Kidney capillary endothelial cell (primary cell): ENCODE measurements at places on chromosomes 6 and 20.
A peak's percentile ranks its signal among the peaks of the same experiment; 100 is the strongest.

DNA sequence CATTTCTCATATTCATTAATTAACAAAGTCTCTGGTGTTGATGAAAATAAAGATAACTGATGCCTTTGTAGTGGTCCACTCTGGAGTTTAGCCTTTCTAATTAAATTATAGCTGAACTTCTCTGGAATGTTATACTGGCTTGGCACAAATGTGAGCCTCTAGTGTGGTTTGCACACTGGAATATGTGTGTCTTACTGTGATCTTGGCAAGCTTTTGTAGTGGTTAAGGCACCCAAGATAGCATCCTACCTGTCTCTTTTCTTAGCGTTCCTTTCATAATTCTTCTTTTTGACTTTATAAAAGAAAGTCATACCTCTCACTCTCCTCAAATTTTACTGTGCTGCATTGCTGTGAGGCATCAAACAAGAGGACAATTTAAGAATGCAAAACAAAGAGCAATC, 107.4 kb downstream of the UTRN start:
- DNase-seq = no peak

GRCh38 chr6:134590449-134590848, 272.5 kb upstream of the SGK1 start:
- DNase-seq = no peak

- no peak for DNase-seq
Observed at GRCh38 chr6:10310826-10311225, 104.0 kb downstream of the TFAP2A start.

DNA sequence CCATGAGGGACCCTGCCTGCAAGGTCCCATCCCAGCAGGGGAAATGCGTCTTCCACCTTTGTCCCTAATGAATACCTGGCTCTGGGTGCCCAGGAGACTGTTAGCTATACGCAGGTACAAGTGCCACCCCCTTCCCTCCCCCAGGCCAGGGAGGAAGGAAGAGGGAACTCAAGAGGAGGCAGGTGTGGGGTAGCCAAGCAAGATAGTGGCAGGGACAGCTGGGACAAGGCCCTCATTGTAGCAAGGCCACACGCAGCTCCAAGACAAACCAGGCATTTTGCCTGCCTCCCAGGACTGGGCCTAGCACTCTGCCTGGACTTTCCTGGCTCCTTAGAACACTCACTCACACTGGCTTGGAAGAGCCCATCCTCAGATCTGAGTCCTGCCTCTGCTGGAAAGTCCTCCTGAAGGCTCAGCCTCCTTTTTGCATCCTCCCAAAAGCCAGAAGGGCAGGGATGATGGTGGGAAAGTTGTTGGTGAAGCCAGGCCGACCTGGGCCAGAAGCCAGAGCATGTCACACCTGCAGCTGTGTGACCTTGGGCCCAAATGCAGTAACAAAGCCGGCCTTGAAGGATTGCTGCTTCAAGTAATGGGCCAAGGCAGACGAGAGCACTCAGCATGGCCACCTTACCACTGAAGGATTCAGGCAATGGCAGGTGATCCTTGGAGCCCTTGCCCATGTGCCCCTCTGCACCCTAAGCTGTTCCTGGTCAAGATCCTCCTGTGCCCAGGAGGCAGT, 27.7 kb downstream of the SNPH start:
- no peak for DNase-seq

- DNase-seq = no peak
Observed at GRCh38 chr6:48169635-48170034, 58.6 kb upstream of the PTCHD4 start.

DNA sequence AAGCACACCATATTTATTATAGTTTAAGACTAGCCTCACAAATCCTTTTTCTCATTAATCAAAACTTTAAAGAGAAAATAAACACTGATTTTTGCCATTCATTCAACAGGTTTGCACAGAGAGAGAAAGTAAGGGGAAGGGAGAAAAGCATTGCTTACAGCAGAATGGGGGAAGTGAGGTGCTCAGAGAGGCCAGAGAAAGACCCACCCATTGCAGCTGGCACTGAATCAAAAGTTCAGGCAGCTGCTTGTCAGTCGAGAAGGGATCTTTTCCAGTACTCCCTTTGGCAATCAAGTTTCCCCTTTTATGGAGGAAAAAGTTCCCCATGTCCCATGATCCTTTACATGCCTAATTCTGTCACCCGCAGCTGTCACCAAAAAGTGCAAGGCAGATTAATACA, 8.0 kb upstream of the CRISP2 start:
- DNase-seq = no peak

- DNase-seq = no peak
Observed at GRCh38 chr6:100613656-100614055, 148.9 kb upstream of the SIM1 start.

- DNase-seq = no peak
Observed at GRCh38 chr6:119781365-119781764, 431.8 kb upstream of the MAN1A1 start.

- DNase-seq = no peak
Observed at GRCh38 chr6:7058250-7058923, 49.4 kb upstream of the RREB1 start.

- peak; percentile 27 for DNase-seq
Observed at GRCh38 chr6:70221025-70221714, 81.7 kb downstream of the COL9A1 start.

- no peak for DNase-seq
Observed at GRCh38 chr6:122151066-122151465, 248.4 kb upstream of the HSF2 start.

- no peak for DNase-seq
Observed at GRCh38 chr6:50591135-50591534, 122.2 kb upstream of the TFAP2D start.

DNA sequence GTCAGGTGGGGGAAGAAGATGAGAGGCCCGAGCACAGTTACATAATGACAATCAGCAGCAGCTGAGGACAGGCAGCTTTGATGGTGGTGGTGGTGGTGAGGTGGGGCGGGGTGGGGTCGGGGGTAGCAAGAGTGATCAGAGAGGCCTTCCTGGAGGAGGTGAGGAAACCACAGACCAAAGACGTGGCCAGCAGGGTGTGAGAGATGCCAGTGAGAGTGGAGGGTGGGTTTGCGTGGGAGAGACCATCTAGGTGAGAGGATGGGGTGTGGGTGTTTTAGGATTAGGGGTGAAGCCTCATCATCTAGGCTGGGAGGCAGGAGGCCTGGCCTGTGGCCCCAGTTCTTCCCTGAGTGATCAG, 76.0 kb upstream of the TOX2 start:
- no peak for DNase-seq

DNA sequence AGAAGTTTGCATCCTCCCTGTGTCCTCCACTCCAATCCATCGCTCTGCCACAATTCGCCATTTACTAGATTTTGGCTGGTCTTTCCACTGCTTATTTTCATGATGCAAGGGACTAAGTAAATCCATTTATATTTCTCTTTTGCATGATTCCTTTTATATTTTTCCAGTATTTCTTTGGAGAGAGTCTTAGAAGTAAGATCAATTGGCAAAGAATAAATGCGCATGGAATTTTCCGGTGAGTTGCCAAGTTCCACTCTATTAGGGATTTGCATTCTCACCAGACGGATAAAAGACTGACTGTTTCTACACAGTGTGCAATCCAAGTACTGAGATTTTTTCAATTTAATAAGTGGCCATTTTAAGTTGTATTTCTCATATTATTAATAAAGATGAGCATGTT, 91.7 kb upstream of the PHACTR3 start:
- DNase-seq = no peak

GRCh38 chr20:9330151-9330550, 184.2 kb upstream of the LAMP5 start:
- no peak for DNase-seq
